ENCODE measurements at places on chromosomes 5 and 9.

GRCh38 chr9:135814421-135815095 lies 92.8 kb downstream of the CAMSAP1 start:
- DNase-seq: peak; percentile 63

GRCh38 chr5:136016945-136017530 lies 11.8 kb upstream of the TGFBI start:
- DNase-seq: peak; percentile 90

DNA sequence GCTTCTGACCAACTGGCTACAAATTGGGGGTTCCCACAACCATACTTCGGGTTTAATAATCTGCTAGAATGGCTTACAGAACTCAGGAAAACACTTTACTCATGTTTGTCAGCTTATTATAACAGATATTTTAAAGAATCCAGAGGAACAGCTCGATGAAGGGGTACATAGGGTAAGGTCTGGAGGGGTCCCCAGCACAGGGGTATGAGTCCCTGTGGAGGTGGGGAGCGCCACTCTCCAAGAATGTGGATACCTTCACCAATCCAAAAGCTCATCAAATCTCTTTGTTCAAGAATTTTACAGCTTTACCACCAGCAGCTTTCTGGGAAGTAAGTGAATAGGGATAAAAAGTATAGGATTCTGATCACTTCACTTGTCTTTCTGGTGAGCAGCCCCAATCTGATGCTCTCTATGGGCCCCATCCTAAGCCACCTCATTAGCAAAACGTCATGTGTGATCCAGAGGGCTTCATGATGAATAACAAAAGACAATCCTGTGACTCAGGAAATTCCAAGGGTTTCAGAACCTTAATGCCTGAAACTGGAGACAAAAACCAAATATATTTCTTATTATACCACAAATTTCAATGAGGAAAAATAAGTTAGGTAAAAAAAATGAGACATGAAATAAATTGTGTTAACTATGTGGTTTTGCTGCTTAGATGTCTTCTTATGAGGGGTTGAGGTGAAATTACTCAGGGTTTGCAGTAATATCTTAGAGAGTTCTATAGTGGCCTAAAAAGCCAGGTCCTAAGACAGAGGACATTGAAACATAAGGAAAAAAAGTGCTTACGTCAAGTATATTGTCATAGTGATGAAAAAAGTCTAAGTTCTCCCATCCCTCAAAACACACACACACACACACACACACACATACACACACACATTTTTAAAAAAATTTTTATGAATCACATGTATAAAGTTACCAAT lies 290.5 kb downstream of the ANXA1 start:
- no peak for DNase-seq

DNA sequence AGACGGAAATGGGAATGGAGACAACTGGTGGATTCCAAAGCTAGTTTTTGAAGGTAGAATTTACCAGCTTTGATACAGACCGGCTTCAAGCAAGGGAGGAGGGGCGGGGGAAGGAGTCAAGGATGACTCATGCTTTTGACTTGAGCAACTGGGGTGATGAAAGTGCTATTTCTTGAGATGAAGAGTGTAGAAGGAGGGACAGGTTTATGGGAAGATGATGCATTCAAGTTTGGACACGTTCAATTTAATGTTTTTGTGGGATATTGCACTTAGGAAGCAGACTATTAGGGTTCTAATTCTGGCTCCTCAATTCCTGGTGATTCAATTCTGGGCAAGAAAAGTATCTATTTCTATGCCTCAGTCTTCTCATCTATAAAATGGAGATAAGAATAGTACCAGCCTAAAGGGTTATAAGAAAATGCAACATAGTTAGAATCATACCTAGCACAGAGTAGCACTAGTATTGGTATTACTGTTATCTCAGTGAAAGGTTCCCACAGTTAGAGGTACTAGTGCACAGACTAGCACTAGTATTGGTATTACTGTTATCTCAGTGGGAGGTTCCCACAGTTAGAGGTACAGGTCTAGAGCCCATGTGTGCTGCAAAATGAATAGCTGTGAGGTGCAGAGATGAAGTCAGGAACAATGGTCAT lies 4.6 kb downstream of the NIPAL4 start:
- peak; percentile 79 for DNase-seq

DNA sequence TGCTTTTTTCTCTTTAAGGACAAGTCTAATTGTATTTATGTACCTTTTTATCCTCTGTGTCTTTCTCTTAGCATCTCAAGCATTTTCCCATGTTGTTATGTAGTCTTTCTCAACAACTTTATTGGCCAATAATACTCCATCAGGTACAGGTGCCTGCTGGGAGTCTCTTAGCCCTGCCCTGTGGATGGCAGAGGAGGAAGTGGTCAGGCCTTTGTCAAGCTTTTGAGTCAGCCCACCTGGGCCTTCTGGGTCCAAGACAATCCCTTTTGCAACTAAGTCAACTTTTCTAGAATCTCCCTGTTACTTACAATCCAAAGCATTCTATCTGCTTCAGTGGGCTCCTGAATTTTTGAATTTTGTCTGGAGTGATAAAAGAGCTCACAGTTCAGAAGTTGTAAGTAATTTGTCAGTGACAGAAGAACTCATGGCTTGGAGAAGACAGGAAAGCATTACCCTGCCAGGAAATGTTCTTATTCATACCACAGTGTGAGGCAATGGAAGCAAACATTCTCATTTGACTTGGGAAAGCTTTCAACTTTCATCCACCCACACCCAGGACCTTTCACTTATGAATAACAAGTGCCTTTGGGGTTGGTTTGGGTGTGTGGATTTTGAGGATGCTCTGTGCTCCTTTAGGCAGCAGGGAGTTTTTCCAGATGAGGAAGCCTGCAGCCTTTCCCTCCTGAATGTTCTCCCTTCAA lies 200.0 kb upstream of the S1PR3 start:
- no peak for DNase-seq

GRCh38 chr5:87122151-87122977 lies 145.3 kb upstream of the RASA1 start:
- DNase-seq: no peak

GRCh38 chr5:159657298-159657697 lies 259.0 kb upstream of the ADRA1B start:
- no peak for DNase-seq

DNA sequence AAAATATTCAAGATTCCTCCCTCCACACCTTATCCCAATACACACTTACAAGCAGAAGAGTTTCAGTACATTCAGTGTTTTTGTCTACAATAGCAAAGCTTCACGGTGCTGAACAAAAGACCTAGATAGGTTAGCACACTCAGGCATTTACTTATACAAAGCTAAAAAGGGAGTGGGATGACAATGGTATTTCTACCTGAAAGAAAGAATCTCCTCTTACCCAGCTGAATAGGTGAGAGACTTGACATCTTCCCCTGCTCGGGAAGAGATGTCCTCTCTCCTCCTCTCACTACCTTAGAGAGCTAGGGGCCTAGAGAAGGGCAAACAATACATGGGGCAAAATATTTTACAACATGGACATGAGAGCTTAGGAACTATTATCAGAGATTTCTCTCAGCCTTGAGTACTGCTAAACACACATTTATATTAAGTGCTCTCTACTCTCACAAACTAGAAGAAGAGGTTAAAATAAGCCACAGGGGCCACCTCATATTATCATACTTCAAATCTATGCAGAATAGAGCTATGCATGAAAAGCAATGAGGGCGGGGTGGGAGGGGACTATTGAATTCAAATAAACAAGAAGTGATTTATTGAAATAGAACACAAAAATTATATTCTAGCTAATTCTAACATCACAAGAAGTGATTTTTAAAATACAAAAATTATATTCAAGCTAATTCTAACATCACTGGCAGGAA lies 38.6 kb upstream of the RNF38 start:
- no peak for DNase-seq

GRCh38 chr9:128175726-128176125 lies 15.6 kb downstream of the CIZ1 start:
- DNase-seq: no peak

GRCh38 chr5:50849554-50849953 lies 183.1 kb downstream of the PARP8 start:
- no peak for DNase-seq

GRCh38 chr9:35529161-35529823 lies 39.4 kb downstream of the RUSC2 start:
- DNase-seq: no peak

DNA sequence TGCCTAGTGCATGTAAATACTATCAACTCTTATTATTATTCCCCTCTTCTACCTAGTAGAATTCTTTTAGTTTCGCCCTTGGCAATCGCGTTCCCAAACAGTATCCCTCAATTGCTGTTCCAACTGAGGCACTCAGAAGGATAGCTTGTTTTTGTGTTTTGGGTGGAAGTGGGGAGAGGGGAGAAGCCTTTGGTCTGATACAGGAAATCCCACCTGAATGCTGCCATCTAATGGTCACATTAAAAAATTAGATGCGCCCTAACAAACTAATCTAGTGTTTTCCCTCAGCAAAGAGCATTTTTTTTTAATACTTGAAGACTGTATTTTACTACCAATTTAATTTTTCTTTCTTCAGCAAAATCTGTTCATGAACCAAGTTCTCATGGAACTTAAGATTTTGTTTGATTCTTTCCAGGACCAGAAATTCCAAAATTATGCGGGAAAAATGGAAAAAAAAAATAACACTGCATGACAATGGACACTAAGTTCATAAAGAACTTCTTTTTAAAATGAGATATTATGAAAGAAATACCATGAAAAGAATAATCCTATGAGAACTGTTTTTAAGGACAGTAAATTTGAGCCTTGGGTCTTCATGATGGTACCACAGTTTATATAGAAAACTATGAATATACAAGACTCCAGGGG lies 22.2 kb upstream of the GLDC start:
- DNase-seq: no peak

GRCh38 chr5:174729075-174729680 lies 4.8 kb downstream of the MSX2 start:
- DNase-seq: no peak

DNA sequence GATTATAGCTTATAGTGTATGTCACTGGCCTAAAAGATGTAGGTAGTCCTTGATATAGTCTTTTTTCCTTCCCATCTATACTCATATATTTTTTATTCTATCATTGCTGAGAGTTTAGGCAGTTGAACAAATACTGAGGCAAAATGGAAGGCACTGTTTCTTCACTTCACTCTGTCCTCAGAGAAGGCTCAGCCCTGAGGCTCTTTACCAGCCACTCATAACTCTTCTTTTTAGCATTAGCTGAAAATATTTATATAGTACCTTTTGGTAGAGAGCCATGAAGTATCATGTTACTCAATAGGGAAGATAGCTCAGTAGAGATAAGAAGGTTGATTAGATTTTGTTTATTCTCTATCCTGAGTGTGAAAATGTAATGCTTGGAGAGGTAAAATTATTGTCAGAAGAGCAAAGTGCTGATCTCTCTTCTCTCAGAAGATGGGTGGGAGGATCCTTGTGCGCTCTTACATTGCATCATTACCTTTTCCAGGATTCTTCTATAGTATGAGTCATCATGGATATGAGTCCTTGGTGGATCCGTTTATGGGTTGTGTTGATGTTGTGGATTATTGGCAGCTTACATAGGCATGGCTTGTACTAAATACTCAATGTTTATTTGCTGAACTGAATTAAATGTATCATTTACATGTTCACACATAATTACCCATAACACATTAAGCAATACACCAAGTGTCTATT lies 88.1 kb downstream of the ANXA1 start:
- no peak for DNase-seq

DNA sequence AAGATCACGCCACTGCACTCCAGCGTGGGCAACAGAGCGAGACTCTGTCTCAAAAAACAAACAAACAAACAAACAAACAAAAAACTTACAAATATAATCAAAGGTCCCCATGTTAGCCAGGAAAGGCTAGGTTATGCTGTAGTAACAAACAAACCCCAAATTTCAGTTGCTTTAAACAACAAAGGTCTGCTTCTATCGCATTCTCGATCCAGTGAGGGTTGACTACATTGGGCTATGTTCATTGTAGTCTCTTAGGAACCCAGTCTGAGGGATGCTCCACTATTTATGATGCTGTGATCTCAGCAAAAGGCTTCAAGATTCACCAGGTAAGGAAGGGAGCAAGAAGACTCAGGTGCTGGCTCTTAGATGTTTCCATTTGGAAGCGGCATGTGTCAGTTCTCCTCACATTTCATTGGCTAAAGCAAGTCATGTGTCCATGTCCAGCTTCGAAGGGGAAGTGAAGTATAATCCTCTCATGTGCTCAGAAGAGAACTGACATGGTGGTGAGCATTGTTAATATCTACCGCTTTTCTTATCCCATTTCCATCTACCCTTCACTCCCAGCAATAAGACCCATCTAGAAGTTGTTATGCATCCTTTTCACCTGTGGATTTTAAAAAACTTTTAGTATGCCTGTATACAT lies 26.5 kb upstream of the NEK6 start:
- no peak for DNase-seq

GRCh38 chr9:32424616-32425015 lies 40.2 kb downstream of the ACO1 start:
- no peak for DNase-seq

GRCh38 chr9:89426384-89426961 lies 71.4 kb downstream of the SEMA4D start:
- DNase-seq: no peak

GRCh38 chr9:137114613-137115393 lies at the start of gene DPP7:
Gene DPP7, minus strand, starts transcription at chr9:137114733. Its CDS starts 20 bp downstream, at chr9:137114713.
- DNase-seq: peak; percentile 92

DNA sequence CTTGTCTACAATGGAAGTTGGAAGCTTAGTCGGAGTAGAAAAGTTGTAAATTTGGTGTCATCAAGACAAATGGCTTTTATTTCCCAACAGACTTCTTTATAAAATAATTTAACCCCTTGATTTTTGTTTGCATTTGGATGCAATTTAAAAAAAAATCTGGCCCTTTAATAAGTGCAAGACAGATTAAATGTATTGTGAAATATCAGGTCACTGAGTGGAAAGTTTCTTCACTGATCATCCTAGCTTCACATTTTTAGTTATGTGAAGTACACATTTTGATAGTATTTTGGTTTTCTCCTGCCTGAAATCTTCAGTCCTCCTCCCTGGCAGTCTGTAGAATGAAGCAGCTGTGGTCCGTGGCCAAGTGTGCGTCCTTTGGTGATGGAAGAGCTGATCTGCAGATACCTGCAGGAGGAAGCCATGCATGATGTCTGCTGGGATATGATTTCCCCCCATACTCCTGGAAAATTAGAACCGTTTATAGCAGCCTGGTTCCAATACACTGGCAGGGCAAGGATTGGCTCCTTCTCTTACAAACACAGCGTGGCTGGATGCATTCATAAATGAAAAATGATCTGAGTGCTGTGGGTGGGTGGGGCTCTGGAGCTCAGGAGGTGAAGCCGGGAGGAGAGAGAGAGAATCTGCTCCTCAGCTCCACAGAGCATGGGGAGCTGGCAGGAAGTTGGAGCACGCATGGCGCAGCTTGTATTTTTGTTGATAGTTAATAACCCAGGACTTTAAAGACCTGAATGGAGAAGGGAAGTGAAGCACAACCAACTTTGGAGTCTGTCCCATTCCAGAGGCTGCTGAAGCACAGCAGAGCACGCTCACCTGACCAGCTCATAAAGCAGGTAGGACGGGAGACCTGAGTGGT lies 238.4 kb downstream of the GOLPH3 start:
- no peak for DNase-seq

GRCh38 chr9:136848393-136849037 lies 694 bp upstream of the PHPT1 start:
- no peak for DNase-seq

DNA sequence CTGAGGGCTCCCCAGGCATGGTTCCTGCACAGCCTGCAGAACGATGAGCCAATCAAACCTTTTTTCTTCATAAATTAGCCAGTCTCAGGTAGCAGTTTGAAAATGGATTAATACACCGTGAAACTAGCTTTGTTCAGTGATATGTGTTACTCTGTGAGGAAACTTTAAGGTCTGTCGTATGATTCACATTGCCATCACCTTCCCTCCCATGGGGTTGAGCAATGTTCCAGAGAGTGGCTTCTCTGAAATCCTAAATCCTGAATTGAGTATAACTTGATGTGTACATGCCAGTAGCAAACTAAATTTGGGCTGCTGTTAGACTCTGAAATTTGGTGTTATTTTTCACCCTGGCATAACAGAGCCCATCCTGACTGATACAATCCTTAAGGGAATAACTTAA lies 866.4 kb upstream of the C9orf72 start:
- DNase-seq: no peak
